ENCODE measurements at places on chromosomes 4 and X.

DNA sequence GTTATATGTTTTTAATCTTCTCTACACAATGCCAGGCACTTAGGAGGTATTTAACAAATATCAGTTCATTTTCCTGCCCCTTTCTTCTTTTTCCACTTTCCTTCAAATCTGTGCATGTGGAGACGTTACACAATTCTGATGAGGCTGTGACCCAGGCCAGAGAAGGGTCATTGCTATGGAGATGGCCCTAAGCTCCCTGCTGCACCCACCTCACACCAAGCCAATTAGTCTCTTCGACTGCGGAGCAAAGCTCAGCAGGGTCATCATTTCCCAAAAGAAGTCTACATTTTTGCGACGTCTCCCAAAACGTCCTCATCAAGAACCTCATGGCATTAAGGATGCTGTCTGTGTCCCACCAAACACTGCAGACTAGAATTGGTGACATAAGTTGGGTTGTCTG is 28.9 kb upstream of the VEGFD start:
- DNase-seq: no peak

- no peak for DNase-seq
These were observed 36.7 kb downstream of the PSAPL1 start for GRCh38 chr4:7398104-7398423.

- no peak for DNase-seq
These were observed 33.5 kb upstream of the ITM2A start for GRCh38 chrX:79400623-79401022.

DNA sequence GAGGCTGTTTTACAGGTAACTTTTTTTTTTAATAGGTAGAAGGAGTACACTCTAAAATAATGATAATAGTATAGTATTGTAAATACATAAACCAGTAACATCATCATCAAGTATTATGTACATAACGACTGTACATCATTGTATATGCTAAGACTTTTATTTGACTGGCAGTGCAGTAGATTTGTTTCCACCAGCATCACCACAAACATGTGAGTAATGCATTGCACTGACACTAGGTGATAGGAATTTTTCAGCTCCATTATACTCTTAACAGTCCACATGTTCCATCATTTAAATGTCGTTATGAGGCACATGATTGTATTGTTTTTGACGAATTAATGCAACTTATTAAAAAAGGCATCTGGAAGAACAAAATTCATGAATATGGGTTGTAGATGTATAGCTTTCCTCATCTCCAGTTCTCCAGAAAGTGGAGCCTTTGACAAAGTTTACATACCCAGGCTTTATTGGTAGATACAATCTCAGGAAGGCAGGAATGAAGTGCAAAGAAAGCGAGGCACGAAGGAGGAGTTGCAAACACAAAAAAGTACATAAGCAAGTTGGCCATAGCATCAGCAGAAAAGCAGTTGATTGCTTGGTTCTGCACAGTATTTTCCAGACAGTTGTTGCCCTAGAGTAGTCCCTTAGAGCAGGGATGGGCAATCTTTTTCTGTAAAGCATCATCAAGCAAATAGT is 336.9 kb upstream of the NR3C2 start:
- no peak for DNase-seq

- no peak for DNase-seq
These were observed 181.0 kb downstream of the DCTD start for GRCh38 chr4:182736207-182736606.

DNA sequence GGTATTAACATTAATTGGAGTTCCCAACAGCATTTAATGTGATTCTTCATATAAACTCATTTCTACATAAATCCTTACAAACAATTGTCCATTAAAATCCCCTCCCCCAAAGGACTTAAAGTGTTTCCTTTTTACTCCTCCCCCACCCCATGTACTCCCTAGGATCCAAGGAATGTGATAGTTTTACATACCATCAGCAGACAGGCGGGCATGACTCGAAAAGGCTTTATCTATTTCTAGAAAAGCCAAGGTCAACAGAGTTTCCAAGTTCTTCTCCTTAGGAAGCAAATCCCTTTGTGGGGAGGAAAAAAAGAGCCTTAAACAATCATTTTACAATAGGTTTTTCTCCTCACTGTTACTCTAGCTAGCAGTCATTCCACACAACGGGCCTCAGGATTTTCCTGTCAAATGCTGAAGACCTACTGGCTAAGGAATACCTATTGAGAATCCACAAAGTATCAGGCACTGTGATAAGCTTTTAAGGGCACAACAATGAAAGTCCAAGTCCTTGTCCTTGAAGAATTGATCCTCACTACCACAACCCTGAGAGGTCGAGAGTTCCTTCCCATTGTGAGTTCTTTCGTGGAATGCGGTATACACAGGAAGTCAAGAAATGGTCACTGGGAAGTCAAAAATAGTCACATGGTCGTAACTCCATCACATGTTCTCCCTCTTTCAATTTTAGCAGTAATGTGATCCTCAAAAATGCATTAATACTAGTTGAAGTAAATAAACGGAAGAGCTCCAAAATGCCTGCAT is 7.2 kb downstream of the PPM1K start:
- DNase-seq: no peak

DNA sequence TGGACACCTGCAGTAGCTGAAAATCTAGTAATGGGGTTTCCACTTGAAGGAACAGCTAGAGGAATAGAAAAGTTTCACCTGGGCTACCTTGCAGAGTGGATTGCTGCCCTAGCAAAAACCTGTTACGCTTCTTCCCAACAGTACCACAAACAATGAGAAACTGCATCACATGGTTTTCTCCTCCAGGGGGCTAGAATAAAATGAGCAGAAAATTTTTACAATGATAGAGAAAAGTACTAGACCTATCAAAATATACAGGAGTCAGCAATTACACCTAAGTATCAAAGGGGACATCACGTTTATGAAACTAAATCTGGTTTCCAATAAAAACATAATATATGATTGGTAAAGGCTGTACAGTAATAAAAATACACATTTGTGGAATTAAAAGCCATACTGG is 423.1 kb upstream of the PITX2 start:
- DNase-seq: no peak

- no peak for DNase-seq
These were observed 1.1 kb upstream of the HTATSF1 start for GRCh38 chrX:136496186-136496763.

DNA sequence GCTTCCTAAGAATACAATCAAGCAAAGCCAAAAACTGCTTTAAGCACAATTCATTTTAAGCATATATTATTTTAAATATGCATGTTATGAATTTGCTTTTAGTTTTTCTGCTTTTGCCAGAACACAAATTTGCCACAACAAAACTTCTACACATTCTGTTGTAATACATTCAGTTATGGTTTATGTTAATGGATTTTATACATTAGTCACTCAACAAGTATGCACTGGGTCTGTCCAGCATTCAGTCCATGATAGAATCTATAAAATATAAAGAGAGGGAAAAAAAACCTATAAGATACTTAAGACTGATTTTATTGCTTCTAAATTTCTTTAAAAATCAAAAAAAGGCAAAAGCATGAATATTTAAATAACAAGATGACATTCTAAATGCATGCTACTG is 22.2 kb downstream of the IQCM start:
- DNase-seq: no peak

DNA sequence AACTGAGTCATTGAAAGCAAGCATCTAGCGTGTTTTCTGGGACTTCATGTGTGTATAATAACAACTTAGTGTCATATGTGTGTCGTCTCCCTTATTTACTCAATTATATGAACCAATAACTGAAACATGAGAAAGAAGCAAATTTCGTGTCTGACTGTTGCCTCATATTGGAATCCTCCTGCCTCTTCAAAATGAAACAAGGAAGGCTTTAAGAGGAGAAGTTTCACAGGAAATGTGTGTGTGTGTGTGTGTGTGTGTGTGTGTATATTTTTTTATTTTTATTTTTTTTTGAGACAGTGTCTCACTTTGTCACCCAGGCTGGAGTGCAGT is 145.8 kb upstream of the SFRP2 start:
- DNase-seq: no peak

GRCh38 chr4:31088600-31089230 is 368.5 kb downstream of the PCDH7 start:
- no peak for DNase-seq

- no peak for DNase-seq
These were observed 46.0 kb upstream of the MAN2B2 start for GRCh38 chr4:6529021-6529420.

GRCh38 chr4:21948347-21949072 is at the start of gene KCNIP4:
TSS of gene KCNIP4 (minus strand) at chr4:21948772.
- no peak for DNase-seq

DNA sequence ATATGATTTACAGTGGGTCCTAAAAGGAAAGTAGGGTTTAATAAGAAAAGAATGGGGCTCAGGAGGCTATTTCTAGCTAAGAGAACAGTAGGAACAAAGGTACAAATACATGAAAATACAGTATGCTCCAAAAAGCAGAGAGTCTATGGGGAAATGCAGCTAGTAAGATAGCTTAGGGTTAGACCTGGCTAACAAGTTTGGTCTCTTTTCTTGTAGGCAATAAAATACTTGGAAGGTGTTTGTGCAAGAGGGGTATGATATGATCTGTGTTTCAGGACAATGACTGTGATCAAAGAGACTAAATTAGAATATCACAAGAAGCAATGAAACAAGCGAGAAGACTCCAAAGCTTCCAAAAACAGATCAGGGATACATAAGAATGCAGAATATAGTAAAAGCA is 33.5 kb upstream of the SH3KBP1 start:
- DNase-seq: no peak

DNA sequence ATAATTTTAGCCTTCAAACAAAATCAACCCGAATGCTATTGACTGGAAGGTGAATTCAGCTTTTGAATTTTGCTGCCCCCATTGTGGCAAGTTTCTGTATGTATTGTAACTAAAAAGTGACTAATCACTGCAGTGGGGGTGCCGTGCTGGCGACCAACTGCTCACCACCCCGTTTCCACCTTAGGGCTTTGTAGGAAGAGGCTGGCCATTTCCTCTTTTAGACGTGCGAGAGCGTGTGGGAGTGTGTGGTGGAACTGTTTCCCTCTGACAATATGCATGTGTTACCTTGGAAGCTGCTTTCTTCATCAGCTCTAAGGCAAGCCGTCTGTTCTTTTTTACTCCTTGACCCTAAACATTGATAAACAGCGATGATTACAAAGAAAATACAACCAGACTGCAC is 78.8 kb downstream of the SEL1L3 start:
- DNase-seq: no peak

GRCh38 chr4:105014635-105015034 is 132.0 kb upstream of the TET2 start:
- DNase-seq: no peak

- no peak for DNase-seq
These were observed 28.9 kb upstream of the AP1S2 start for GRCh38 chrX:15883540-15883863.

GRCh38 chr4:158002173-158002572 is 170.7 kb downstream of the GASK1B start:
- no peak for DNase-seq

DNA sequence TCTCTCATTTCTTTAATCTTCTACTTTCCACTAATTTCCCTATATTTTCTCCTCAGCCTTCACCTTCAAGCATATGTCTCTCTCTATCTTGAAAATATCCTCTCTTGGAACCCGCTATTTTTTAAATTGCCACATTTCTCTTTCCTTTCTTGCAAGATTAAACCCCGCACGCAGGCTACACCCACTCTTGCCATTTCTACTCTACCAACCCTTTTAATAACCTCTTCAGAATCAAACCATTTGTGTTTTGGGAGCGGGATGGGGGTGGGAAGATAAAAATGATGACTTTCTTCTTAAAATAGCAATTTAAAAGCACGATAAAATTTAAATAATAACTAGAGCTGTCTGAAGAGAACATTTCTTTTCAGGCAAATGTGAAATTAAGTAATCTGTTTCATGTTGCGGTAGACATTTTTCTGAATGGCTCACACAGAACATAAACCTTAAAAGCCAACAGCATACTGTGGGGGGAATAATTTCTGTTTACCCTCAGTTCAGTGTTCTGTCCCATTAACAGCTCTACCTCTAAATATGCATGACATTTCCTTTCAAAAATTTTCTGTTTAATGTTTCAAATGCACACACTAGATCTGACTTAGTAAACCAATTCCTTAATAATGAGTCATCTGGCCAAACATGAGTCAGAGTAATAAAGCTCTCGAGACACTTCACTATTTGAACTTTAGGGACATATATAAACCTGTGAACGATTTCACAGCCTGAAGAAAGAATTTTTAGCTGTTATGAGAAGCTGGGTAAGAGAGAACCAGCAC is 20.5 kb downstream of the ARSJ start:
- DNase-seq: no peak

DNA sequence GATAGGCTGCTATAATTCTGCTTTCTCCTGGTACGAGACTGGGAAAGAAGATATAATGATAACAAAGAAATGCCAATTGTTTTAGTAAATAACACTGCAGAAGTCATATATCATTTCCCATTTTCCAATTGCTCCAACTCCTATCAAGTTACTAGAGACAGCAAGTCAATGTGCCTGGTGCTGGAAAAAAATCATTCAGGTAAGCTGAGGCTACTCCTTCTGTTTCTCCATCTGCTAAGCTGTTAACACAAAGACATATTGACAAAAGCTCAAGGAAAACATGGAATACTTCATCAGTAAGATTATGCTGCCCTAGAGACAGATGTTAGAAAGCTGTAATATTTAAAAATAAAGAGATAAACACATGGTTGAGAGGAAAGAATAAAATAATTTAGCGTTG is 10.0 kb downstream of the NAA11 start:
- DNase-seq: no peak

DNA sequence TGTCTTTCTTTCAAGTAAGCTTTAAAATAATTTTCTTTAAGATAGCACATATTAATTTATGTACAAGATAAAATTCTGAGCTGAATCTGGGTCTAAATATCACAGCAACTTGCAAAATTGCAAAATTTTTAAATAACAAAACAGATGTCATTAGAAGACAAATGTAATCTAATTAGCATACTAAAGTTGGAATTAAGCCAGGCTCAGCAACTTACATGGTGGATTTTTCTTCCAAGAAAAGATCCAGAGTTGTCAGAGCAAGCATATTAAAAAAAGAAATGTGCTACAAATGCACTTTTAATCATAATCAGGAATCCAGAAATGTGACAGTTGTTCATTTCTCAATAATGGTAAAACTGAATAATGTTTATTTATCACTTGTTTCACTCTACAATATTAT is 906.9 kb upstream of the INTU start:
- DNase-seq: no peak

DNA sequence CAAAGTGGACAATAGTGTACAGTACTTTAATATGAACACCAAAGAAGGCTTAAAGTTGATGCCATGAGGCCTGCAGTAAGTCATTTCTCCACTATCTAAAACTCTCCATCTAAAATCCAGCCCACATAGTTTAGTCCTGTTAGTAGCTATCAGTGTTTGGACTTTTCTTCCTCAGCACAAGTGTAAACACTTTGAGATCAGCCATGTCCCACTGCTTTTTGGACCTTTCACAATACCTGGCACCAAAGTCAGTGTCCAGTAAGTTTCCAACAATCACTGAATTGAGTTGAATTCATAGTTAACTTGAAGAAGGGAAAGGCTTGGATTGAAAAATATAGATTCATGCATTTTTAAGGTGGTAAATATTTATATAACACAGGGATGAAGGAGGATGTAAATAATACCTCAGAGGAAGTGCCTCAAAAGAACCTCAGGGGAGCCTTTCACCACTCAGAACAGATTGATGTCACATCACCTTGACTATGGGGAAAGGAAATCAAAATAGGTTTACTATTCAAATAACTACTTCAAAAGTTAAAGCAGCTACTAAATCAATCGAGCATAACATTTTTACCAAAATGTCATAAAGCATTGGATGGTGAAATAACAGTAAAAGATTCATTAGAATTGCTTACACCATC is 76.7 kb downstream of the FTHL17 start:
- no peak for DNase-seq

Data from stimulated activated CD4-positive, alpha-beta T cell treated with anti-CD3 and anti-CD28 coated beads, TNF-alpha, amount 100 ng/mL, for 24 hours (primary cell).